Lung microvascular endothelial cell (primary cell): ENCODE measurements at places on chromosomes 6 and 20.
A peak's percentile ranks its signal among the peaks of the same experiment; 100 is the strongest.

DNA sequence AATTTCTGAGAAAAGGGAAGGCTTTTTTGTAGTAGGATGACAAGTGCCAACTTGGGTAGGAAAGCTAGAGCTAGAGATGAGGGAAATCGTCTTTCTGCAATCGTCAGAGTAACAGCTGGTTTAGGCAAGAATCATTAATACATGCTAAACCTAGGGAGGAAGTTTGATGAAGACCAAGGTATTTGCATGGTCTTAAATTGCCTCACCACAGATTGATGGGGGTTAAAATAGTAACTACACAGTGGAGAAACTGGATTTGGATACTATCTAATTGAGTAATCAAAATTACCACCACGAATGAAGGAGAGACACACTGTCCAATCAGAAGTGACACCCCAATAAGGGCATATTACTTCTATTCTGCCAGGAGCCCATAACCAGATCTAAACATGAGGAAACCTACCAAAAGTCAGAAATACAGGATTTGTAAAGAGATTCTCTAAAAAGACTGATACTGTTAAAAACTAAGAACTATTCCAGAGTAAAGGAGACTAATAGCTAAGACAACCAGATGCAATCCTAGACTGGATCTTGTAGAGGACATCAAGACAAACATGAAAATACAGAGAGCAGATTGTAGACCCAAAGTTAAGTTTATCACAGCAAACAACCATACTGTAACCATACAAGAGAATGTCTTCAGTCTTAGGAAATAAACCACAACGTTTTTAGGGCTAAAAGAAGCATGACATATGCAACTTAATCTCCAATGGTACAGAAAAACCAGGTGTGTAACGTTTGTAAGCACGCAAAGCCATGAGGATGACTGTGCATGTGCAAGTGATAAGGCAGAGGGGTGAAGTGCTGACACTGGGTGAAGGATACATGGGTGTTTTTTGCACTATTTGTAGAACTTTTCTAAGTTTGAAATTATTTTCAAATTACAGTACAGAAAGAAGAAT lies 21.8 kb downstream of the SNX5 start:
- no peak for DNase-seq

GRCh38 chr20:36821964-36822437 lies 48.4 kb upstream of the DSN1 start:
- DNase-seq: no peak

DNA sequence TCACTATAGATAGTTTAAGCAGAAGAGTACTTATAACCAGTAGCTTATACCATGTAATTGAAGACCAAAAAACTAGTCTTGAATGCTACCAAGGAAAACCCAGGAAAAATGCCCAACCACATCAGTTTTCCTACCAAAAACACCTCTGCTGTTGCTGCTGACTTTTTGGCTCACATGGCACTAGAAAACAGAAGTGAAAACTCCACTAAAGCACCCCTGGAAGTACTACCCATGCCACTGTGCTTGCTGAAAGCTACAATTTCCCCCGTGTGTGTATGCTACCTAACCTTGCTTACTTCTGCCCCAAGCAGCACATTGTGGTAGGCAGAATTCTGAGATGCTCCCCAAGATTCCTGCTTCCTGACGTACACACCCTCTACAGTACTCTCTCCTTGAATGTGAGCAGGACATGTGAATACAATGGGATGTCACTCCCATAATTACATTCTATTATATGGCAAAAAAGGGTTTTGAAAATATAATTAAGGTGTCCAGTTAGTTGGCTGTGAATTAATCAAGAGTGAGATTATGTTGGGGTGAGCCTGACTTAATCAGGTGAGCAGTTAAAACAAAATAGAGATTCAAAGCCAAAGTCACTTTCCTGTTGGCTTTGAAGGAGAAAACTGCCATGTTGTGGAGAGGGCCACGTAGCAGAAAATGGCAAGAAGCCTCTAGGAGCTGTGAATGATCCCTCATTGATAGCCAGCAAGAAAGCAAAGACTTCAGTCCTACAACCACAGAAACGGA lies 209.8 kb upstream of the MARCKS start:
- no peak for DNase-seq

DNA sequence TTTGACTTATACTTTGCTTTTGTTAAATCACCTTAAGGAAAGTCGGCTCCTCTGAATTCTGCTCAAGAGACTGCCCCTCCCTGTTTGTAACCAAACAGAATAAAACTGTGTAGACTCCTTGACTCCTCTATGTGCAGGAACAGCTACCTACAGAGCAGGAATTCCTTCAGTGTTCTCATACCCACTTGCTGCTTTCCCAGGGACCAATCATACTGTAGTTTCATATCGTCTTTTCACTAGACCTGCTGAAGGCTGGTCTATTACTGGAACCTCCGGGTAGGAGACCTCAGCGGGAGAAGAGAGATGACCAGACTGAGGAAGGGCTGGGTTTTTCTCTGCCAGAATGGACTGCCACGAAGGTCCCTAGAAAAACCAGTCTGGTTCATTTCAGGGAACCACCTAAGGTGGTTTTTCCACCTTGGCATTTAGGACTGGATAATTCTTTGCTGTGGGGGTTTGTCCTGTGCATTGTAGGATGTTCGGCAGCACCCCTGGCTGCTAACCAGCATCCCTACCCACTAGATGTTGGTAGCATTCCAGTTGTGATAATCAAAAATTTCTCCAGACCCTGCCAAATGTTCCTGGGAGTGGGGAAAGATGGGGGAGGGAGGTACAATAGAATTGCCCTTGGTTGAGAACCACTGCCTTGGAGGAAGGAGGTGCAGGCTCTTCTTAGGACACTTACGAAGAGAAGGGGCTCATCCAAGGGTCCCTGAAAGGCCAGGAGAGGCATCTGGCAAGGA lies 80.5 kb downstream of the DNAAF9 start:
- no peak for DNase-seq

DNA sequence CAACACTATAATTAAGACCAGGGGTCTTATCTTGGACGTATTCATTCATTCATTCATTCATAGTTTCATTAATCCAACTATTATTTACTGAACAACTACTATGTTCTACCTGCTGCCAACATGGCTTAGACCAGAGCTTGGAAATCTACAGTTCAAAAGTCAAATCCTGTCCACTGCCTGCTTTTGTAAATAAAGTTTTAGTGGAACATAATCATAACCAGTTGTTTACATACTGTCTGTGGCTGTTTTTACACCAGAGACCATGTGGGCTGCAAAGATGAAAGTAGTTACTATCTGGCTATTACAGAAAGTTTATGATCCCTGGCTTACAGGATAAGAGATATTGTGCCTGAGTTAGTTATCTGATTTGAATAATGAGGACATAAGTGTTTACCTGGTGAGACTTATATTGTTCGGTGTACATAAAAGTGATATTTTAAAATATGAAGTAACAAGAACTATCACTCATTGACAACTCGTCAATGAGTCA lies 567.7 kb downstream of the TFAP2B start:
- no peak for DNase-seq

DNA sequence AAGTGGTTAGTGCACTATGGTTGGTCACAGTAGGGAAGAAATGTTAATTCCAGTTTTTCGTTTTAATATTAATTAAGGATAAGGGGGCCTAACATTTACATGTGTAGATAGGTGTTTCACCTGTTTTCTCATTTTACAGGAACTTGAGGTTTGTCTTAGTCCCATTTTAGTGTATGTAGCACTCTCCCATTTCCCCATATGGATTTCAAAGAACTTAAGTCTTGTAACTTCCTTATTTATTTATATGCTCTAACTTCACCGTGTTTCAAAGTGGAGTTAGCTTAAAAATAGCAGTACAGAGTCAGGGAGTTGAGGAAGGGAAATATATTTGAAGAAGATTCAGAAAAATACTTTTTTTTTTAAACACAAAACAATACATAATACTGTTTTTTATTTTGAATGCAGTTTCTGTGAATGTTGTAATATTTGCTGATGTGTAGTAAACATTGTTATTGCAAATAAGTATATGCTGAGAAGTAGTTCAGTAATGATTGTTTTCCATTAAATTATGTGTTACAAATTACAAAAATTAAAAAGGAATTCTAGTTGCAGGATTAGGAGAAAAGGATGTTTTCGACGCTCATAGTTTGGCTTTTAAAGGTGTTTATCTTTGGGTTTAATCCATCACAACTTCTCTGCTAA lies 3.5 kb downstream of the SCAF8 start:
- no peak for DNase-seq

- no peak for DNase-seq
Observed at GRCh38 chr20:62711703-62712101, 3.1 kb downstream of the NTSR1 start.

DNA sequence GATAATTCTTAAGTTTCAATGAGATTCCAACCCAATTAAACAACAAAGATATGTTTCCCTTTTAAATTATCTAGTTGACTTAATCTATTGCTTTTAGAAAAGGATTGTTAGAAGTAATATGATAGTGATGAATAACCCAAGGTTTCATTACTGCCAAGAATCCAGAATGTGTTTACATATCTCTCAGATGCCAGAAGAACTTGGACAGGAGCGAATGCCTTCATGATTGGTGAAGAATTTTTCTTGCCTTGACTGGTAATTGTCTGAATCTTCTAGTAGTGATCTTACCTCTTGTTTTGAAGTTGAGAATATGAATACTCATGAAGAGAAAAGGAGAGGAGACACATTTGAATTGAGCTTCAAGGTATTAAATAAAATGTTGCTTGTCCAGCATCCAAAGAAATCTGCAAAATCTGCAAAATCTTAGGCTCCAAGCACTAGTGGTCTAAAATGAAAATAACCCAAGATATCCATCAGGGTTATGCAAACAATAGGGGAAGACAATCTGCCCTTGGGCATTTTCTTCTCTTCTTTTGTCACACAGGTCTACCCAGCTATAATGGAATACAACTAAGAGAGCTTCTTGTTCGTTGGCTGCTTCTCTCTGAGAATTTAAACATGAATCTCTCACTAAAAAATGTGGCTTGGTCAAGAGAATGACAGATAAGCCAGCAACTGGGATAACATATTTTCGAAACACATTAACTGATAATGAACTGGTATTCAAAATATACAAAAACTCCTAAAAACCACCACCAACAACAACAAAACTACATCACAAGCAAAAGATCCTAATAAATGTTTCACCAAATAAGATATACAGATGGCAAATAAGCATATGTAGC lies 928.9 kb downstream of the EYS start:
- no peak for DNase-seq

DNA sequence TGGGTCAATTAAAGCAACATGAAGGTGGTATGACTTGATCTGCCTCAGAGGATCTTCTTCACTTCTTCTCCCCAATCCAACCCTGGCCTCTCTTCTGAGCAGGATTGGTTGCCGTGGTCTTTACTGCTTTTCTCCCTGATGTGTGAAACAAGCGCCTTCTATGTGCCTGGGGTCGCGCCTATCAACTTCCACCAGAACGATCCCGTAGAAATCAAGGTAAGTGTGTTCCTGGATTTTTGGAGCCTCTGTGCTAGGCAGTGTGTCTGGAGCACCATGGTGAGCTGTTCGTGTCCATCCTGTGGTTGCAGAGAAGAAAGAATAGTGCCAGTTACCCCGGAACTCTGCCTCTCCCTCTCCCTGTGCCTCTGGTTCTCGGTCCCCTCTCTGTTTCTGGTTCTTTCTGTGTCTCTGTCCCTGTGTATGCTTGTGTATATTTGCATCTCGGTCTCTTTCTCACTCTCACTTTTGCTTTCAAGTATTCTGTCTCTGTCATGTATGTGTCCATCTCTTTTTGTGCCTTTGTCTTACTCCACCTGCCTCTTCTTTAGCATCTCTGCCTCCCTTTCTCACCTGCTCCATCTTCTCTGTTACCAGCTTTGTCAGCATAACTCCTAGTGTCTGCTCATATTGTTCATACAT lies 23.5 kb downstream of the TM9SF4 start:
- no peak for DNase-seq

DNA sequence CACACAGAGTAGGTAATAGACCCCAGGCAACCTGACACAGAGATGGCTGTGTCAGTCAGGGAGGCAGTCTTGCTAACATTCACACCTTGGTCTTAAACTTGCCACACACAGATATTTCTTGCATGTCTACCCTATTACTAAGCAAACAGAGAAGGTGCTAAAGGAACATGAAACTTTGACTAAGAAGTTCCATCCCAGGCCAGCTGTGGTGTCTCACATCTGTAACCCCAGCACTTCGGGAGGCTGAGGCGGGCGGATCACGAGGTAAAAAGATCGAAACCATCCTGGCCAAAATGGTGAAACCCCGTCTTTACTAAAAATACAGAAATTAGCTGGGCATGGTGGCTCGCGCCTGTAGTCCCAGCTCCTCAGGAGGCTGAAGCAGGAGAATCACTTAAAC lies 222.4 kb upstream of the JARID2 start:
- DNase-seq: no peak

GRCh38 chr6:7169296-7169721 lies 61.5 kb downstream of the RREB1 start:
- peak; percentile 26 for DNase-seq

GRCh38 chr6:152189736-152190135 lies 382.3 kb downstream of the ESR1 start:
- DNase-seq: peak; percentile 7

DNA sequence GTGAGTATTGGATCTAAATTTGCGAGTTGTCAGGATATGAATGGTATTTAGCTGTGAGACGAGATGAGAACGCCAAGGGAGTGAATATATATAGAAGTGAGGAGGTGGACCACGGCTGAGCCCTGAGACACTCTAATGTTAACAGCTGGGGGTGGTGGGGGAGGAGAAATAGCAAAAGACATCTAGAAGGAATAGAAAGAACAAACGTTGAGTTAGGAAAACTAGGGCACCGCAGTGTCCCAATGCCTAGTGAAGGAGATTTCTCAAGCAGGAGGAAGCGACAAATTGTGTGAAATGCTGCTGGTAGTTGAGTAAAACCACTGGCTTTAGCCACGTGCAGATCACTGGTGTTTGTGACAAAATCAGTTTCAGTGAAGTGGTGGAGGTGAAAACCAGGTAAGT lies 56.9 kb downstream of the CD164 start:
- no peak for DNase-seq

DNA sequence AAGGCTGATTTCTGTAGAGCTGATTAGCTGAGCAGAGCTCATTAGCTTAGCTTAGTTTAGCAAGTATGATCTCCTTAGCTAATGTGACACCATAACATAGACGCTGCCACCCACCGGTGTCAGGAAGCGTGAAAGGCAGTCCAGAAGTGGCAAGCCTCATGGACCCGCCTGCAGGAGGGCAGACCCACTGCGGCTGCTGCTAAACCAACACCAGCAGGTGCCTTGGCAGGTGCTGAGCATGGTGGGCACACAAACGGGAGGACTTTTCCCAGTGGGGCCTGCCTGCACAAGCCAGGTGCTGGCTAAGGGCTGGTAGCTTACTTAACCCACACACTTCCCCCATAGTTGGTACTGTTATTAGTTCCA lies 22.7 kb downstream of the ZDHHC14 start:
- DNase-seq: no peak

DNA sequence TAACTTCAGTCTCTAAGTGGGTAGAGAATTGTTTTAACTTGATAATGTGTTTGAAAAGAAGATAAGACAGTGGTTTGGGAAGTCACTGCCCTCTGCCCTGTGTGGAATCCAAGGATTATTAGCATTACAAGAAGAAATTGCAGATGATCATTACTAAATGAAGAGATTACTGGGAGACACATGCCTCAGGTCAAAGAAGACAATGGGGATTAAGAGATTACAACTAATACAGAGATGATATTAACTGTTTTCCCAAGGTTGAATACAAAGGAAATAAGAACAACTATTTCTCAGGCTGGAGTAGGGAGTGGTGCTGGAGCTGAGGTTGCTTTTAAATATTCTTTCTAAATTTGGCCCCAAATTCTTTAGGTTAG lies 166.0 kb downstream of the TRMT11 start:
- no peak for DNase-seq

- DNase-seq: no peak
Observed at GRCh38 chr20:57313951-57314350, 15.7 kb upstream of the SPO11 start.
